ENCODE measurements at places on chromosomes 12 and 14.

DNA sequence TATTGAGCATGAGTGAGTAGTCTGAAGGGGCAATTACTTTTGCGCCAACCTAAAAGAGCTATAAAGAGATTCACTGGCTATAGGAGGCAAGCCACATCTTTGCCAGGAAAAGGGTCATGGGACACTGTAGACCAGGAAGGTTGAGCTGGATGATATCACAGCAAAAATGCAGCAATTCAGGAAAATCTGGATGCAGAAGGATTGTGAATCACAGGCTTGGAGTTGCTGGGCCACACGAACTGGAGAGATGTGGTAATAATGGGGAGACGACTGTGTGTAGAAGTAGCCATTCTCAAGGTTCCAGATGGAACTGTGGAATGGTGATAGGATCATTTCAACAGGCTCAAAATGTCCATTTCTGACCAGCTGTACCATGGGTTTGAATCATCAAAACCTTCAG is 151.4 kb upstream of the DAAM1 start:
- DNase-seq: no peak

DNA sequence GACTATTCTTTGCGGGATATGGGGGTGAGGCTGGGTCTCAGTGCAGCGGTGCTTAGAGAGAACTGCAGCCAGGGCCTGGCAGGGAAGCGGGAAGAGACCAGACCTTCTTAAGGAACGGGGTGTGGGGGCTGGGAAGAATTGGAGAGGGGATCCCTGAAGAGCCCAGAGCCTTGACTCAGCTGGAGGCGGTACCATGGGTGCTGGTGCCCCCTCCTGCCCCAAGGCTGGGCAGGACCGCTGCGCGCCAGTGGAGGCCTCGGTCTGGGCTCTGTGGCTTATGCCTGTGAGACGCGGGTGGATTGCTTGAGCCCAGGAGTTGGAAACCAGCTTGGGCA is 1.3 kb upstream of the RNU7-1 start:
- peak; percentile 7 for DNase-seq

GRCh38 chr12:103994235-103994634 is 28.6 kb downstream of the TDG start:
- no peak for DNase-seq

GRCh38 chr12:130014485-130014807 is 110.6 kb upstream of the TMEM132D start:
- DNase-seq: peak; percentile 43

DNA sequence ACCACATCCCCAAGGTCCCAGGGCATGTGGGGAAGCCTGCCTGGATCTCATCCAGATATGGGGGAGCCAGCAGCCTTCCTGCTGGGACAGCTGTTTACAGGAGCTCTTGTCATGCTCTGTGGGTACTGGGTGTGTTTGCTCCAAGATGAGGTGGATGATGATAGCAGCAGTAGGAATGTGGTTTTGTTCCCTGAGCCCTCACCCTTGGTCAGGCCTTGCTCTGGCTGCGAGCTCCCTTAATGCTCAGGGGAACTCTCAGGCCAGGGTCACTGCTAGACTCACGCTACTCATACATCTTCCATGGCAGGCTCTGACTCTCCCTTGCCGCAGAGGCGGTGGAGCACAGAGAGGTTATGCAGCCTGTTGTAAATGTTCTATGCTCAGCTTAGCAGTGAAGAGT is 990.3 kb downstream of the AACS start:
- no peak for DNase-seq

DNA sequence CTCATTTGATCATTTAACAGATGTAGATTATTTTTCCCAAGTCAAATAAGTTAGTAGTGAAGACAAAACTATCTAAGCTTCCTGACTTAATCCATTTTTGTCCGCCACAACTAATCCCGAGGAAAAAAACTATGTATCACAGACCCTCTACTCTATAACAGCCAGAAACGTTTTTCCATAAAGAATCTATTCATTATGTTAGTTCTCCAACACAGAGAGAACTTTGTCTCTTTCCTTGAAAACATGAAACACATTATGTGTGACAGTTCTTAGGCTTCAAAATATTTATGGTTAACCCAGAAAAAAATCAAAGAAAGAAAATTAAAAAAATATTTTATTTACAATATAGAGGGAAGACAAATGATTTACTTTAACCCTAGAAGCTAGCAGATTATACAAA is 100.1 kb downstream of the PLEKHG7 start:
- no peak for DNase-seq

- DNase-seq: no peak
These were observed 138.7 kb downstream of the LRIG3 start for GRCh38 chr12:58781609-58782008.

DNA sequence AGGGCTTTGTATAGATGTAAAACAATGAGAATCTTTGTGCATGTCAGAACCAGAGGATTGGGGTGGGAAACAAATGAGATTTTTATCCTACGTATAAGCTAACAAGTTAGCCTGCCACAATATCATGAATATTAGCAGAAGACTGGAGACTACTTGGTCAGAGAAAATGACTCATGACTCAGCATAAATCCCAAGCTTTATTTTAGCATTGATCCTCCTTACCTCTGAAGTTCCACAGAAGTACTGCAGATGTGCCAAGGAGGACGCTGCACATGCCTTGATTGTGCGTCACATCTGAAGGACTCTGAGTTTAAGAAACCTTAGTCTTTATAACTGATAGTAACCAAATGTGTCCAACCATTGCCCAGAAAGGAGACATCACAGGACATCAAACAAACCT is 234.0 kb upstream of the RPL10L start:
- no peak for DNase-seq

DNA sequence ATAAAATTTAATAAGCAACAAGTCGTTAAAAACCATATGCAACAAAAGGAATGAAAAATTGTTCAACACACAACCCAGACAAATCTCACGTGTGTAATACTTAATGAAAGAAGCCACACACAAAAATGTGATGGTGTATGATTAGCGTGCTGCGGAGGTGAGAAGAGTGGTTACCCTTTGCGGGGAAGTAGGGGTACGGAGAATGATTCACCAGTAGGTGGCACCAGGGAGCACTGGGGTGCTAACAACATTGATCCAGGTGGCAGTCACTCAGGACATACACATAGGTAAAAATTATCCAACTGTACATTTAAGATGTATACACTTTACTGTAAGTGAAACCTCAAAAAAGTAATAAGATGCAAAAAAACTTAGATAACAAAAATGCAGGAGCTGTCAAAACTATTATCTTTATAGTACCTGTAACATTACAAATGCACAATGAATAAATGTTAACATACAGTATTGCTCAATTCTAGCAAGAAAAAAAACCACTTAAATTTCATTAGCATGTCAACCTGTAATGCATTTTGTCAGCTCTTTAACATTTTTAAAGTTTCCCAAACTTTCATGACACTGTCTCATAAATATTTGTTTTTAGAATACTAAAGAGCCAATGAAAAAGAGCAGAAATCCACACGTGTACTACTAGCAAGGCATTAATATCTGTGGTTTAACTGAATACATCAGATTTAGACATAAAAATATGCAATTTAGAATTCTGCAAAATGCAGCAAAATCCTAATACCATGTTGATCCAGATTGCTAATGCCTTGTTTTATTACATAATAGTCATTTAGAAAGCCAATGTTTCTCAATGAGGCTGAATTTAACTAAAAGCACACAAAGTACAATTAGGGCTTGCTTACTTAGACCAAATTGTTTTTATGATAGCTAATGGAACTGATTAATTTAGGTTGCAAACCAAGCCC is 46.7 kb downstream of the TMCC3 start:
- DNase-seq: no peak

DNA sequence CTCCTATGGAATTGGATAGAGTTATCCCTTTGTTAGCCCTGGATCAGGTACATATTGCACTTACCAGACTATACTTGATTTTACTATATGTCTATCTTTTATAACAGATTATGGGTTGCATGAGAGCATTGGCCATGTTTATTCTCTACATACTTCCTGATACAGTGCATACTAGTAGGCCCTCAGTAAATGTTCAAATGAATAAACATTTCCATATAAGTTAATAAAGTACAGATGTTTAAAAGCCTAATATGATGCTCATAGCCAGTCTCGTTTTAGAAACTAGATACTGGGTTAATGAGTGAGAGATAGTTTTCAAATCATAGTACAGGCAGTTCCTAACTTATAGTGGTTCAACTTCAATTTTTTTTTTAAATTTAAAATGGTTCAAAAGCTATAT is 39.5 kb upstream of the TOMM20L start:
- DNase-seq: no peak

DNA sequence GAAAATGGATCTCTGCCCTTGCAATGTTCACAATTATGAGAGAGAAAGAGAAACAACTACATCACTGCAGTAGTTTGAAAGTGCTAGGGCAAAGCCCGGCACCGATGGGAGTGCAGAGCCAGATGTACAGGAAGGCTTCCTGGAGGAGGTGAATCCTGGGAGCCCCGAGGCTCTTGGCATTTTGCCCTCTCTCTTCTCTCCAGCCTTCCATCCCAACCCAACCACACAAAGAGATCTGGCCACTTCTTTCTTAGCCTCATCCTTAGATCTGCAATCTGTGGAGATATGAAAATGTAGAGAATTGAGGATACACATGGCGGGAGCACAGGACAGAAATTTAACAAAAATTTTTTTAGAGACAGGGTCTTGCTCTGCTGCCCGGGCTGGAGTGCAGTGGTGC is 3.3 kb upstream of the PAPLN start:
- no peak for DNase-seq

- DNase-seq: peak; percentile 82
These were observed 1.9 kb downstream of the LRRK2 start for GRCh38 chr12:40226705-40227104.

DNA sequence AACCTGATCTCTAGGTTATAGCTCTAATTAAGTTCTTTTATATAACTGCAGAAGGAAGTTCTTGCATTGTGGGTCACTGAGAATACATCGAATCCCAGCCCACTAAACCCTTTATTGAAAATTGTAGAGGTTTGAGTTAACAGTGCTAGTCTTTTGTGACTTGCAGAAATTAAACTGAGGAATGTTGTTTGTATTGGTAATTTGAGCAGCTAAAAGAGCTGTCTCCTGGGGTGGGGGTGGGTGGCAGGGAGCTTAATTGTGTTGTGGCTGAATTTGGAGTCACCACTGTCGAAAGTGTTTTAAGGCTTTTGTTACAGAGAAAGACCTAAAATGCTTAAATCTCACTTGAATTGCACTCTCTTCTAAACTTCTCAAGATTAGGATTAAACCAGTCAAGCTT is 3.2 kb upstream of the COX8C start:
- DNase-seq: no peak

DNA sequence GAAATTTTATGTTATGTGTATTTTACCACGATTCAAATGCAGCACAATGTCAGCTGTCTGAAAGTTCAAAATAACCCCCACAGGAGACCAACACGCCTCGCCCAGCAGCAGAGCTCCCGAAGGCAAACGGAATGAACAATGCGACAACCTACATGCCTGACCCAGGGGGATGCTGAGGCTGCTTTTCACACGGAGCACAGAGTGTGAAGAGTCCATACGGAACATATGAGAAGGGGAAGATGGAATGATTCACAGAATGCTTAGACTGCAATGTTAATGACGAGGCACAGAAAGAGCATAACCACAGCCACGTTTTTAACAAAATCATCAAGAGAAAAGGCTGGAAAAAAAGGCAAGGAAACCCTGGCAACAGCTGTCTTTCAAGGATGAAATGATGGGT is 22.6 kb downstream of the ZFYVE21 start:
- DNase-seq: no peak

DNA sequence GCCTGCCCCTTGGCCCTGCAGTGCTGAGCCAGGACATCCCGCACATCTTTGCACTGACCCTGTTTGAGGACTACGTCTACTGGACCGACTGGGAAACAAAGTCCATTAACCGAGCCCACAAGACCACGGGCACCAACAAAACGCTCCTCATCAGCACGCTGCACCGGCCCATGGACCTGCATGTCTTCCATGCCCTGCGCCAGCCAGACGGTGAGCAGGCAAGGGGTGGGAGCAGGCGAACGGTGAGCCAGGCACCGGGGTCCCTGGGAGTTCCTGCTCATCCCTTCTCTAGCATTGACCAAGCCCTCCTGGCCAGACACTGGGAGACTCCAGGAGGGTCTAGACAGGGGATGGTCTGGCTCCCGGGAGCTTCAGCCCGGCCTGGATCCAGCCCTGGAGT is 17.4 kb upstream of the NXPH4 start:
- no peak for DNase-seq

GRCh38 chr12:21526053-21526452 is at the start of gene SPX:
TSS of gene SPX (plus strand) at chr12:21526296. CDS start at chr12:21526473, 177 bp downstream.
- no peak for DNase-seq

DNA sequence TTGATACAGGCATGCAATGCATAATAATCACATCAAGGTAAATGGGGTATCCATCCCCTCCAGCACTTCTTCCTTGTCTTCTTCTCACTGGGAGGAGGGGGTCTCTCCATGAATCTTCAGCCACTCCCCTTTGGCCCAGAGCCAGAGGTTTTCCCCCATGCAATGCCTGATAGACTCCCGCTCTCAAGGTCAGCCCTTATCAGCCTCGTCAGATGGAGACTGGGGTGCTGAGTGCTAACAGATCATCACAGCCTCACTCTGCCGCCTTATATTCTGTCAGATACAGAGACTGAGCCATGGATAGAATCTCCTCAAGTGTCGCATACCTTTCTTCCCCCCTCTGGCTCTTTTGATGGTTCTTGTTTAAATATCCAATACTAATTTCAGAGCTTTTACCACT is 503.1 kb downstream of the AACS start:
- peak; percentile 79 for DNase-seq

DNA sequence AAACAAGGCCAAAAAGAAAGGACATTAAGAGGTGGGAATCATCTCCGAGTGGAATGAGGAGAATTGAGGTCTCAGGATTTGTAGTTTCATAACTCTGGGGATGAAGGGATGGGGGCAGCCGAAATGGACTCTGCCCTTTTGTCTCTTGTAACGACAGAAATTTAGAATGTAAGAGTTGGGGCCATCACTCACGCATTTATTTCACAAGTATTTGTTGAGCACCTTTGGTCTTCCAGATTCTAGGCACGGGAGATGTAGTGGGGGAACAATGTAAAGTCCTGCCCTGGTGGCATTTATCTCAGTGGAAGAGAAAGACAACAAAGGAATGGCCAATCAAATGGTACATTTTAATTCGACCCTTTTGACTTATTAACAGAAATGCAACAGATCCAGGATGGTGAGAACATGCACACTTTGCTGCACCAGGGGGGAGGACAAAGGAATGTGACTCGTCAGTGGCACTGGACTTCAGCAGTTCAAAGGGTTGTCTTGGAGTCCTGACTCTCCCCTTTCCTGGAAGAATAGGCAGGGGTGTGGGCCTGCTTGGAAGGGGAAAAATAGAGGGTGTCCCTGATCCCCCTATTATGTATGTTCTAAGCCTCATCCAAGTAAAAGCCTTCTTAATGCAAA is 102.0 kb downstream of the TMEM30B start:
- DNase-seq: peak; percentile 32

- no peak for DNase-seq
These were observed 334.1 kb upstream of the MIS18BP1 start for GRCh38 chr14:45587142-45587541.

DNA sequence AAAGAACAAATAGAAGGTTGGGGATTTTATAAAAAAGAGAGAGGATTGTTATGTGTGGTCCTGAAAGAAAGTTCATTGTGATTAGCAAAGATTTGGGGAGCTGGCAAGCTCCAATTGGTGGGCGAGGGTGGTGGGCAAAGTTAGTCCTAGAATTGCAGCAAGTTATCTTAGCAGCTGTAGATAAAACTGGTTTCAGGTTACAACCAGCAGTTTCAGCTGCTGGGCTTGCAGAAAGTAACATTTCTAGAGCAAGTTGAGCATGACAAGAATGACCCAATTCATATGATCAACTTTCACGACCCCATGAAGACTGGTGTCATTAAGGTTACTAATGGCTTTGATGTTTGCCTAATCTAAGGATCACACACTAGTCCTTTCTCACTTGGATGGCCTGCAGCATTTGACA is 177.9 kb upstream of the NUDT4 start:
- peak; percentile 68 for DNase-seq

GRCh38 chr14:103304706-103305105 is 29.3 kb upstream of the EIF5 start:
- DNase-seq: no peak
